ENCODE measurements at places on chromosomes 12 and 14.

- no peak for DNase-seq
These were observed 267.1 kb downstream of the CACNA1C start for GRCh38 chr12:2319737-2320506.

DNA sequence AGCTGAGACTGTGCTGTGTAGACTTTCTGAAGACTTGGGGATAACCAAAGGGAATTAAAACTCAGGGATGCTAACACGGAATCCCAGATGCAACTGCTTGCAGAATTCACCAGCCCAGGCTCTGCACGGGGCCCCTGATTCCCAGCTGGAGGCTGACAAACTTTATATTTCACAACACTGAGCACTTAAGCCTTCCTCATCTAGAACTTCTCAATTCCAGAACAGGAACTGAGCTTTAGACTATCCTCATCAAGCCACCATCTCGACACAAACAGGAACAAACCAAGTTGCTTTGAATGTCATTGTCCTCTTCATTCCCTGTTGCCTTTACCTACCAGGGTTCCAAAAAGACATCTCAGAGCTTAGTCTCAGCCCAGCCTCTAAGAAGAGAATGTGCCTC lies 22.2 kb downstream of the CCDC63 start:
- DNase-seq, result no peak

GRCh38 chr14:101369194-101369915 lies 191.9 kb upstream of the DIO3 start:
- DNase-seq, result no peak

DNA sequence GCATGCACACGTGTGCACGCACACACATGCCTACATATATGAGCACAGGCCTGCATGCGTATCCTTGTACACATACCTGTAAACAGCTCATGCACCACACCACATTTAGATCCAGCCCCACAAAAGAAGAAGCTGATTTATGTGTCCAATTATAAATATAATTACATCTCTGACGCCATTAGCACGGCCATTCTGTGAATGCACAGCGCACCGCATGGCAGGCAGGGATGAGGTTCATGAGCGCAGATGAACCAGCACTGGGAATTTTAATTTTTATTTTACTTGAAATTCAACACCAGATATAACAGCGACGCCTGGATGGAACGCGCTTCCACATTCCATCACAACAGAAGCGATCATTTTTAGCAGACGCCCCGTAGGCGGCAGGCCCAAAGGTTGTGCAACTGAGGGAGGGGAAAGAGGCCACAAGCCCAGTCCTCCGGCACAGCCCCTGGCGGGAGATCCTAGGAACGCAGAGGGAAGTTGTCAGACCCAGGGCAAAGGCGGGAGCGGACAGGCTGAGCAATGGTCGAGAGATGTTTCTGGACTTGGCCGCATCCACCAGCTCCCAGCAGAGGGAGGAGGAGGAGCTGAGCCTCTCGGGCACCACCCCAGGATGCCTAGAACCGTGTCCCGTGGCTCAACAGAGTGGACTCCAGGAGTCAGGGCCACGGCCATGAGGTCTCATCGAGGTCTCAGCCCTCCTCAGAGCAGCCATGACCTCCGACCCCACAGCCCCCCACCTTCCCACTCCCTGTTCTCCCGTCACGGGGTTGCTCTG lies 37.9 kb upstream of the GALNT9 start:
- no peak for DNase-seq

- DNase-seq, result no peak
These were observed 9.2 kb downstream of the OAS2 start for GRCh38 chr12:112987561-112987960.

DNA sequence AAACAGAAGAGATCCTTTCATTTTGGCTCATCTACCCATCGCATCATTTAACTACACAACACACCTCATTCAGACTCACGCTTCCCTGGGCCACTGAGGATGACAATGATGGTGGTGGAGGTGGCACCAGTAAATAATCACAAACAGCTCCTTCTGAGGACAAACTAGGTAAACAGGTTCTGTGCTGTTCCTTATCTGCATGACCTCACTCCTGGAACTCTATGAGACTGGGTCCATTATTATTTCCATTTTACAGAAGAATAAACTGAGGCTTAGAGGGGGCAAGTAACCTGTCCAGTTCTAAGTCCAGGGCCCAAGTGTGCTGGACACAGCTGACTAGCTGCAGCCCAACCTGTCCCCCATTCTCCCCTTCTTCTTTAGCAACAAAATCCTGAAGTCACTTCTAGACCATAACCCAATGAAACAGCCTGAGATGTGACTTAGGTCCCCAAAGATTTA lies 50.4 kb downstream of the ITPK1 start:
- DNase-seq, result no peak

- no peak for DNase-seq
These were observed 83.2 kb downstream of the ANO4 start for GRCh38 chr12:100877776-100878175.

DNA sequence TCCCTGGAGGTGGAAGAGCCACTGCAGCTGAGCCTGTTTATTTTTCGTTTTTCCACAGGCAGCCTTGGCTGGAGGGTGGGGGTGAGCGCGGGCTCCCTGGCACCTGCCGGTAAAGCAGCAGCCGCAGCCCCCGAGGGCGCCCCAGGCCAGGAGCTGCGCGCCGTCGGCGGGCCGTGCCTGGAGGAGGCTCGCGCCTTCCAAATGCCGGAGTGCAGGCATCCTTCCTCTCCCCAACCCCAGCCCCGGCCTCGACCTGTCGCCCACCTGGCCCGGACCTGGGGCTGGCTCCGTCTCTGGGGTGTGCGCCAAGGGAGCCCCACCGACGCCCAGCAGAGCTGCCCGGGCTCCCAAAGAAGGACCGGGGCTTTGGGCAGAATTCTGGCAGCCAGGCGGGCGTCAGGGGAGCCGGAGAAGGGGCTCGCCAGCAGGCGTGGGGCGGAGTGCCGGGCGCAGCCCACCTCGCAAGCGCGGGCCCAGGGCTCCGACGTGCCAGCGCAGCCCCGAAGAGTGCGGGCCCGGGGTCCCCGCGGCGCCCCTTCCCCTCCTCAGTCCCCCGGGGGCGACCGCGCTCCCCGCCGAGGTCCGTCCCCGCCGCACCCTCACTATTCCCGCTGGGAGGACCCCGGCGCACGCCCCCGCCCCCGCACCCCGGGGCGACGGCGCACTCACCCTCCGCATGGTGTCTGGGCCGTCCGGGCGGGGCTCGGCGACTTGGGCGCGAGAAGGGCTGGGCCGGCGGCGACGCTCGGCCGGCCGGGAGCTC lies 130.3 kb downstream of the NDUFA12 start:
- no peak for DNase-seq

DNA sequence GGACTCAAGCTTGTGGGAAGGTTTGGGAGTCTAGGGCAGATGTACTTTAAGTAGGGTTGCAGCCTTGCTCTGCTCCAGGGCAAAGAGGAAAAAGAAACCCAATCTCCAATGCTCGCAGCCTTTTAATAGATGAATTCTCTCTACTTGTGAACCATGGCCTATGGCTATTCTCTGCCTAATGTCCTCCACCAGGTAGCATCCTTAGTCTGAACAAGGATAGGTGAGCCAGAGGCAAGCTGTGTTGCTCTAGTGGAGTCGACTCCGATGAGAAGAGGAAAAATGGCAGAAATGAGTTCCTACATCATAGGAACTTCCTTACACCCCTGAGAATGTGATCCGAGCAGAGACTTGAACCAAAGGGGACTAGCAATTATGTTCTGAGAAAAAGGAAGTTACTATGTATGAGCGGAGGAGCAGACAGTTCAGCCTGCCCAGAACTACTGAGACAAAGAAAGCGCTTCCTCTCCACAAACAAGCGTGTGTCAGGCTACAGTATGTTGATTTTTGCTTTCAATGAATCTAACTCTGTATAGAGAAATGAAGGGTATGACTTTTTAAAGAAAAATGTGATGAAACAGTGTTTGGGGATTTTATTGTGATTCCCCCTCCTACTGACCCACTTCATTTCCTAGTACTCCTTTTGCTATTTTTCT lies 153.6 kb upstream of the ARID2 start:
- DNase-seq, result no peak

DNA sequence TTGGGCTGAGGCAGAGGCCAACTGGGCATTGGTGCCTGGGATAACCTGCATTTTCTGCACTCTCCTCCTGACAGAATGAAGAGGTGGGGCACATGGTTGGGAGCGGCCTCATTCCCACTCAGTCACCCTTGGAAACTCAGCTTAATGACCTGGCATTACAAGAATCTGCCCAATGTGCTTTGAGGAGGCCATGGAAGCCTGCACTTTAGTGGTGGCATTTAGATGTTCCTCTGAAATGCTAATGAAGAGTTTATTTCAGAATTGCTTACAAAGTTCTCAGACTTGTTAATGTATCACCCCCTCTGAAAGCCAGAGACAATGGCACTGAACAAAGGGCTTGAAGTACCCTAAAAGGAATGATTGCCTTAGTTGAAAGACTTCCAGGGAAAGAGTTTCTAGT lies 71.4 kb upstream of the PARP11 start:
- DNase-seq, result no peak

DNA sequence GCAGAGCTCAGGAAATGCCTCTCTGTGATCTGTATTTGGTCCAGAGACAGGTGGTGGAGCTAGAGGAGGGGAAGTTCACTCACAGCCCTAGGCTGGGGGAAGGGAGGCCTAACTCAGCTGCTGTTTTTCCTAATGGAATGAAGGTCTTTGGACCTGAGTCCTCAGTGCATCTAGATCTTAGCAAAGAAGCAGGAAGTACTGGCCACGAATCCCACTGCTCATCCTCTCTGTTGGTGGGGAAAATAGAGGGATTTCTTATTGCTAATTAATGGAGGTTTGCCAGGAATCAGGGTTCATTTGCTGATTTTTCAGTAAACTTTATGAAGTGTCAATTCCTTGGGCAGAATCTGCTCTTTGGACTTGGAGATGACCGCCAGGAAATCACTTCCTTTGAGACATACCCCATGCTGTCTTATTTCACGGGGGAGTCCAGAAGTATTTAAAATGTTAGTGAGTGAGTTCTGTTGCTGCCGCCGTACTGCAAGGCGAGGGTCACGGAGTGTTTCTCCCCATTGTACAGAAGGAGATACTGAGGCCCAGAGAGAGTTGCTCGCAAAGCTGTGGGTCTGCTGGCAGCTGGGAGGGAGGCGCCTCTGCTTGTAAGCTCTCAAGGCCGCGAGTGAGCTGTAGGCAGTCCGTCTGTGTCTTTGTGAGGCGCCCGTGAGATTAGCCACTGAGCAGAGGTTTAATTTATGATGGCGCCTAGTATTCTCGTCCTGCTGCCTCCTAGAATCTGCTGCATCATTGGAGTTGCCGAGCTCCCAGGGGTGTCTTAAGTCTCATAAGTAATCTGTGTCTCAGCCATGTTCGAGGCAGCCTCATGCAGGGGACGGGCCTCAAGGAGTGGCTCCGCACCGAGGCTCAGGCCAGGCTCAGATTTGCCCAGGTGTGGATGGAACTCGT lies 88.2 kb downstream of the TSPAN9 start:
- DNase-seq, result no peak

DNA sequence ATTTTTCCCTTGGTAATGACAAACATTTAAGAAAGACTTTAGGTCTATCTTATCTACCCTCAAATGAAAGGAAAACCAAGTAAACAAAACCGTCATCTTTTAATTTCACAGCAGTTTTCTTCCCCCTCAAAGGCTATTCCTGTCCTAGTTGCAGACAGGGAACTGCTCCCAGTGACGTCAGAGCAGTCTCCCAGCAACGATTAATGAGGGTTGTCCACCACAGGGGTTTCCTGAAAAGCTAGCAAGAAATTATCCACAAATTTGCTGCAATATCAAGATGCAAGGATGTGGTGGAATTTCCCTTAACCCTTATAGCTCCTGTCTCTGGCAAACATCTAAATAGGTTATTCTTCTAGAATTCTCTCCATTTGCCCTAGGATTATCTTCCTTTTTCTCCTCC lies 89.1 kb upstream of the STAC3 start:
- no peak for DNase-seq

GRCh38 chr12:20429852-20430251 lies 61.5 kb downstream of the PDE3A start:
- no peak for DNase-seq

DNA sequence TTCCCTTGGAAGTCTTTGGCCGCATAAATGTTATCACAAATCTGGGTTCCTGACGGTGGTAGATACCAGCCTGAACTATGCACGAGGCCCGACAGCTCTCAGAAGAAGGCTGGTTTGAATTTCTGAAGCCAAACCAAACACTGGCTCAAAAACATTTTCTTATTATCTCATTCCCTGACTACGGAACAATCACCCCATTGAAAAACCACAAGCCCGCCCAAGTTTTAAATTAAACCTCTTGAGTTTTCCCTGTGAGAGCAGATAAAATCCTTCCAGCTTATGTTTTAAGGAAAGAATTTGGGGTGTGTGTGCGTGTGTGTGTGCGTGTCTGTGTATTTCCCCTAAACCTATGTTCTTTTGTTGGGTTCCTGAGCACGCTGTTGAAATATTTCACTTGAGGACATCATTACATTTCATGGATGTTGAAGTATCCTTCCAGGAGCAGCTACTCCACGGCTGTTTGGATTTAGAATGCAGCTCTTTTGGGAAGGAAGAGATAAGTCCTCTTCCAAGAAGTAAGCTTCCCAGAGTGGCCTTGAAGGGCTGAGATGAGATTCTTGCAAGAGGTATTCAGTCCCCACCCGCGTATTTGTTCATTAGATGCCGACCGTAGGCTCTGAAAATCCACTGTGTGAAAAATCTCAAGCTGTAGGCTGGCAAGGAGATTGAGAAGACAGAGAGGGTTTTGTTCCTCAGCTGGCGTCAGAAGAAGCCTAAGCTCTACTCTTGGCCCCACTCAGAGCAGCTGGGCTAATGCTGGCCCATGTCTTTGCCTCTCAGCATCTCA lies 131.0 kb upstream of the NCOR2 start:
- no peak for DNase-seq

GRCh38 chr12:14185427-14186192 lies 179.9 kb upstream of the ATF7IP start:
- no peak for DNase-seq

DNA sequence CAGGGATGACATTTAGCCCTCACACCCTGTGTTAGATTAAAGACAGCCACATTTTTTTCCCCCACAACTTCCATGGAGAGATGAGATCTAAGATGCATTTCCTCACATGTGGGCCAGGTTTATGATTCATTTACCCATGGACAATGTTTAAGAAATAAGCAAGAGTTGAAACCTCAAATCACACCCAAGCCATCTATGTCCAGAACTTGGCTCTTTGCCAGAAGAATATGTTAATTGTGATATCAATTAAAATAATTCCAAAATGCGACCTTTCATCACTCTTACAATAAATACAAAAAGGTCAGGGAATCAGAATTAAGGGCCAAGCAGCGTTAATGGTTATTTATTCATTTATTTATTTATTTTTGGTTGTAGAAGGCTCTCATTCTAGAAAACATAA lies 1376.9 kb upstream of the TMEM132C start:
- no peak for DNase-seq

DNA sequence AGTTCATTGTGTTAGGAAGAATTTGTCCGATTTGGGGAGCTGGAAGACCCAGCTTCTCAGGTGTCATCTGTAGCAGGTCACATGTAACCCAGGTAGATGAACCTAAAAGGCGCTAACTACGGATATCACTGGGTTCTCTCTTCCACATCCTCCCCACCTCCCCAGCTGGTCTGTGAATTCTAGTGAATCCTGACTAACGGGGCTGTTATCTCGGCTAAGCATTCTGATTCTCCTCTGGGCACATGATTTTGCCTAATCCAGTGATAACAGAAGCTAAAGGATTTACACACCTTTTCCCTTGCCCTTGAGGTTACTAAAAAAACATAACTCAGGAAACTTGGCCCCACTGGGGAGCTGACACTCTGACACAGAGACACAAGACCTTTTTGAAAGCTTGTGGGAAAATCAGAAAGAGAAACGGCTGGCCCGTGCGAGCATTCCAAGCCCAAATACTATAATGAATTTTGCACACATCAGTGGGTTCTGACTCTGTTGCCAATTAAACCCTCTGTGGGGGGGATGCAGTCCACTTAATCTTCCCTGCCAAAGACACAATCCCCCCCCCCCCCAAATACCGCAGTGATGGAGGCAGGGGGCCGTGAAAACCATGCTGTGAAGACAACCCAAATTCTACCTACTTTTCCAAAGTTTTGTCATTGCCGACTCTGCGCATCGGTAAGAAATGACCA lies 81.0 kb upstream of the FZD10 start:
- no peak for DNase-seq

Data from activated CD8-positive, alpha-beta memory T cell treated with anti-CD3 and anti-CD28 coated beads for 4 hours (primary cell).